ENCODE measurements at places on chromosomes 13 and 19. TPM values are rescaled to one million over a fixed set of nuclear protein-coding genes. Genes with fewer than 3 reads are reported as not detected.

MBD3L3 gene
- total RNA-seq, result not detected

ACOD1 gene
- total RNA-seq, result not detected

PINLYP gene
- total RNA-seq, result 23.3 TPM

SYNE4 gene
- total RNA-seq, result 0.95 TPM

CCDC70 gene
- not detected for total RNA-seq

Data from esophagus squamous epithelium (tissue), 5 donors.